Stimulated activated naive CD8-positive, alpha-beta T cell treated with anti-CD3 and anti-CD28 coated beads, Interleukin-15, amount 100 ng/mL, for 72 hours (primary cell): ENCODE measurements at places on chromosomes 5 and 9.

DNA sequence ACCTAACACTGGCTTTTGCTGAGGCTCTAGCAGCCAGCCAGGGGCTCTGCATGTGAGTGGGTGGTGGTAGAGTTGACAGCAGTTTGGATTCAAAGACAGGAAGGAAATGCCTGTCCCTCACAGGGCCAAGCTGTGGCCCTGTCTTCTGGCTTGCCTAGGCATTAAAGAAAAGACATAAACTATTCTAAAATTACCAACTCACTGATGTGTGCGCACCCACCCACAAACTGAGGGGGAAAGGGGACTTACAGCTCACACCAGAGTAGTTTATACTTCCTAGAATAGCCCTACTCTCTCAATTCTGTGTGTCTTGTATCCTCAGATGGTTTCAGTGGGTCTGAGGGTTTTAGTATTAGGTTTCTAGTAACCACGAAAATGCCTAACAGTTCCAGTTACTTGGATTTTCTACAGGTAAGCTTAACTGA, 18.3 kb upstream of the IL13 start:
- DNase-seq = peak; percentile 58

DNA sequence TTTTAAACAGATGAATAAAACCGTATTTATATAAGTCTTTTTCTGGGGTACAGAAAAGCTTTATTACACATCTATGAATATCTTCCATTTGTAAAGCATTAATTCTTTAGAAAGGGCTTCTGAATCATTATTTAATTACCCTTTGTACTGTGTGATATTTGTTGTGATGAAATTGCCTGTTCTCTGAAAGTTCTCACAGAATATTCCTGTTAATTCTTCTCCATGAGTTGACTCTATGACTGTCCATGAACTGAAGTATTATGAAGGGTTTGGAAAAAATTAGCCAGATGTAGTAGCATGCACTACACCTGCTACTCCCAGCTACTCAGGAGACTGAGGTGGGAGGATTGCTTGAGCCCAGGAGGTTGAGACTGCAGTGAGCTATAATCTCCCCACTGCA, 127.0 kb downstream of the MAN2A1 start:
- no peak for DNase-seq

- DNase-seq = no peak
Measured at GRCh38 chr5:151121665-151122064, 35.9 kb downstream of the ANXA6 start.

DNA sequence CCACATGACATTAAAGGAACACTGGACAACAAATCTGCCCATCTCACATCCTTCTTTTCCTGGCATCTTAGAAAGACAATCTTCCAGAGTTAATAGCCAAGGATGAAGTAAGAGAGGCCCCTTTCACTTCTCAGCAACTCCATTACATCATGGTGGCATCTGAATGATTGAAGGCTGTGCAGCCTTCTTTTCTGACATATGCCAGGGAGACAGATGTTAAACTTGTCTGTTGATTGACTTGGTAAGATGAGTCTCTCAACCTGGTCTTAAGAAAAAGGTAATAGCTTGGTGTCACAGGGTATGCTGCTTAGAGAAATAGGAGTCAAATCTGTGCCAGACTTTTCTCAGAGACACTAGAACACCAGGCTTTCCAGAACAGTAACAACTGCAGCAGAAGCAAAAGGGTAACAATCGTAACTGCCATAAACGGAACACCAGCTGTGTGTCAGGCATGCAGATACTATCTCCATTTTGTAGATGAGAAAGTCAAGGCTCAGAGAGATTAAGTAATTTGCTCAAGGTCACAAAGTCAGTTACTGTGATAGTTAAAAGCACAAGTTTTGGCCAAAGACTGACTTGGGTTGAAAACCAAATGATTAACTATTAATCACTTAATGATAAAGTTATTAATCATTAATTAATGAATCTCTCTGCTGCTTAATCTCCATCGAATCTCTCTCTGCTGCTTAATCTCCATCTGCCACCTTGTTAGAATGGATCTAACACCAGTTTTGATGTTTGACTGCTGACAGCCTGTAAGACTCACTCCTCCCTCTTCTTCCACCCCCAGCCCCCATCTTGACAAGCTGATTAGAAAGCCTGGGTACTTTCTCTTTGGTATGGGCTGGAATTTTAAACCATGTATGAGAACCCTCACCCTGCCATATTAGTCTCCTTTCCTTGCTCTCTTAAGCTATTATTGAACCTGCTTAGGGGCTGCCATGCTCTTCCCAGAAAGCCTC, 353.5 kb downstream of the ENC1 start:
- no peak for DNase-seq

DNA sequence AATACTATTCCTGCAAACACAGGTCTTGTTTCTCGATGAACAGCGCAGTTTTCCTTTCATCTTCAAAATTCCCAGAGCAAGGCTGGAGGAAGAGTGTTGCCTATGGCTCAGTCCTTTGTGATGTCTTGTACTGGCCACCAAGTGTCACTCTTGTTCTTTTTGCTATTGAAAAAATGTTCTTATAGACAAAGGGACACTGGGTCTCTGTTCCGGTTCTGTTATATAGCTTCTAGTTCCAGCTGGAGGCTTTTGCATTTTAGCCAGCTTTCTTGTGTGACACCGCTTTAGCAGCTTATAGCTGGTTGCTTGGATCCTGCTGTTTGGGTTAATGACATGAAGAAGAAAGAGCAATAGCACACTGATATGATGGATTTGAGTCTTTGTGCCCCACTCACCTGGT, 343.7 kb upstream of the KCNN2 start:
- DNase-seq = no peak
